ENCODE measurements at places on chromosomes 4 and X.

GRCh38 chr4:170079981-170080380 lies 9.8 kb downstream of the AADAT start:
- DNase-seq, result no peak

GRCh38 chr4:147340111-147340510 lies 140.8 kb upstream of the EDNRA start:
- no peak for DNase-seq

- DNase-seq, result no peak
Measured at GRCh38 chr4:158785718-158786117, 16.9 kb downstream of the FNIP2 start.

- DNase-seq, result no peak
Measured at GRCh38 chr4:86640469-86640868, 46.4 kb downstream of the PTPN13 start.

- no peak for DNase-seq
Measured at GRCh38 chr4:182530451-182530850, 287.2 kb downstream of the TENM3 start.

GRCh38 chr4:4388836-4389575 lies 2.1 kb downstream of the NSG1 start:
- no peak for DNase-seq

DNA sequence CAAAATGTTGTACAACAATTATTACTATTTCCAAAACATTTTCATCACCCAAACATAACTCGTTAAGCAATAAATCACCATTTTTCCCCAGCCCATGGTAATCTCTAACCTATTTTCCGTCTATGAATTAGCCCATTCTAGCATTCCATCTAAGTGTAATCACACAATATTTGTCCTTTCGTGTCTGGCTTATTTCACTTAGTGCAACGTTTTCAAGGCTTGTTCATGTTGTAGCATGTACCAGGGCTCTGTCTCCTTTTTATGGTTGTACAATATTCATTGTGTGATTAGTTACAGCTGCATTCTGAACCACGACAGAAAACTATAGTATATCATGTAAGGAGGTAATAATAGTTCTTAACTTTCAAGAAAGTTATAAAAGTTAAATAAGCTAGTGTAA lies 656.0 kb upstream of the HS3ST1 start:
- no peak for DNase-seq

DNA sequence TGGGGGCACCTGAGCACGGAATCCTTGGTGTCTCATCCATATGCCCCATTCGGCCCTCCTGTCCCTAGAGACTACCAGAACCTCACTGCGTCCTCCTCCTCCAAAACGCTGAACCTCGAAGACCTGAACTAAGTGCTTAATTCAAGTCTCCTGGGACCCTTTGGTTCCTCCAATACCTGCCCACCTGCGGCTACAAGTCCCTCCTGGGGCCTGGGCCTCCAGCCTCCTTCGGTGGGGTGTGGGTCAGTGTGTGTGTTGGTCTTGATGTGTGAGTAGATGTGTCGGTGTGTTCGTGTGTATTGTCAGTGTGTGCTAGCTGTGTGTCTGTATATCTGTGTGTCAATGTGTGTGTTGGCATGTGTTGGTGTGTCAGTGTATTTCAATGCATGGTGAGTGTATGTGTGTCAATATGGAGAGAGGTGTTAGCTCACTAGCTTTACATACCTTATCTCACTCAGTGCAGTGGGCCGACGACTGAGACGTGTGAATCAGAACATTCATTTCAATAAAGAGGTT lies 2.6 kb upstream of the SEPTIN6 start:
- DNase-seq, result no peak

GRCh38 chr4:164802301-164802901 lies 48.5 kb downstream of the SMIM31 start:
- DNase-seq, result no peak

GRCh38 chrX:125004799-125005198 lies 314.9 kb upstream of the TEX13C start:
- DNase-seq, result no peak

DNA sequence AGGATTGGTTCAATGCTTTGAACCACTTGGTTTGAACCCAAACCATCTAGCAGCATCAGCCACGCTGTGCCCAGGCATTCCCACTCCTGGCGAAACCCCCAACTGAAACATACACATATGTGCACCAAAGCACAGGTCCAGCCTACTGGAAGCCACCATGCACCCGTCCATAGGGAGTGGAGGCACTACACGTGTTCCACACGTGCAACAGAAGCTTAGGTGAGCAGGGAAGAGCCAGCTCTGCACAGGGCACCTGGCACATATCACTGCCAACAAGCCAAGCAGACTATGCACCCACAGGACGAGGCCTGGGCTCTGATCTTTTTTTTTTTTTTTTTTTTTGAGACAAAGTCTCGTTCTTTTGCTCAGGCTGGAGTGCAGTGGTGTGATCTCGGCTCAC lies 66.3 kb upstream of the GPR78 start:
- DNase-seq, result no peak

- DNase-seq, result no peak
Measured at GRCh38 chr4:186644311-186644638, 79.4 kb downstream of the FAT1 start.

- no peak for DNase-seq
Measured at GRCh38 chrX:94057385-94057784, 383.4 kb downstream of the FAM133A start.

- DNase-seq, result no peak
Measured at GRCh38 chr4:133189147-133189517, 40.0 kb downstream of the PCDH10 start.

DNA sequence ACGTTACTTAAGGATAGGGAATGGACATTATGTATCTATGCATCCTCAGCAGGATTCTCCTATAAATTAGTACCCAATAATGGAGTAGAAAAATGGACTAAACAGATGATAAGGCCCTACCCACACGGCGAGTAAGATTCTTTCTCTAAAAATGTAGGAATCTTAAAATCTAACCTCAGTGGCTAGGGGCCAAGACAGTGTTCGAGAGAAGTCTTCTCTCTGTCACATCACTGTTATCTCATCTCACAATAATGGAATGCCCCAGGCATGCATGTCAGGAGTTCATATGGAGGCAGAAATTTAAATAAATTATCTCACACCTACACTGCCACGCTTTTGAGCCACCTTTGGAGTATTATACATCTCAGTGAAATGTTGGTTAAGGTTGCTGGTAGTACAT lies 132.9 kb downstream of the LDB2 start:
- no peak for DNase-seq

DNA sequence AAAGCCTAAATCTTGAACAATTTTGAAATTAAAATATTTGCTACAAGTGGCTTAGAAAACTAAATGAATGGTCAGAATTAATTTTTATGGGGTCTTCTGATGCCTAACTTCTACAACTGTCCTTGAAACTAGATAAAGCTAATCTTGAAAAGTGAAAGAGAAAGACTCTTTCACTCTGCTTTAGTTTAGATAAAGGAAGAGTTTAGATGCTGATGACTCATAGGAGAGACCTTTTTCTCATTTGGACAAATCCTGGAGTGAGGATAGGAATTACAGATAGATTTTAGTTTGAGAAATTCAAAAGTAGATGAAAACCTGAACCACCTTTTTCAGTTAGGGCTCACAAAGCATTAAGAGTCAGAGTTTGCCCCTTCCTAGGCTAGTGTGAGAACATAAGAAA lies 342.3 kb upstream of the GRID2 start:
- no peak for DNase-seq

DNA sequence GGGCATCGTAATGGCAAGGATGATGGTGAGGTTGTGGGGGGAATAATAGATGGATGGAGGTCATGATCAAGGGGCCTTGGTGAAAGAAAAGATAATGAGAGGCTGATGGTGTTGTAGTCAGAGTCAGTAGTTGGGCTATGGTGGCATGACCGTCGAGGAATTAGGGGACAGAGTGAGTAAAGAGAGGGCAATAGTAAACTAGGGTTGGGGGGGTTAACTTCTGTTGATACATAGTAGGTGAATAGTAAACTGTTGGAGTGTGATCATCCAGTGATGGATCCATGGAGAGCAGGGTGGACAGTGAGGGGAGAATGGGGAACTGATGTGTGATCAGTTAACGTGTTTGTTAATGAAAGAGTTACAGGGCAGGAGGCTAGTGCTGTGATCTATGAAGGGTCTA lies 920 bp downstream of the FTSJ1 start:
- DNase-seq, result no peak

- DNase-seq, result no peak
Measured at GRCh38 chr4:141643557-141643956, 7.2 kb downstream of the IL15 start.

DNA sequence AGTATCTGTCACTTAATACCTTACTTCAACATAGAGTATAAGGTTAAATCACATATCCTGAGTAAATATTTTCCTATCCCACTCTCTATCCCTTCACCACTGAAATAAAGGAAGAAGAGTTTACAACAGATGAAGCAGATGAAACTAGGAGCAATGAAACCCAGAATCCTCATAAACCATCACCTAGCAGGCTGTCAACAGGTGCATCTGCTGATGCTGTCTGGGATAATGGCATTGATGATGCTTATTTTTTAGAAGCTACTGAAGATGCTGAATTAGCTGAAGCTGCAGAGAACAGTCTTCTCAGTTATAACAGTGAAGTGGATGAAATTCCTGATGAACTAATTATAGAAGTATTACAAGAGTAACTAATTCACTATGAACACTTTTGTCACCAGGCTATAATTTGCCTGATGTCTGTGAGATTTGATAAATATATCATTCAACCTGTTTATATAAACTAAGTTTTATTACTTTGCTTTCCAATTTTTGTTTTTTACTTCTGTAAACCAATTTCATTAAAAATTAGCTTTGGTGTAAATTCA lies 39.4 kb downstream of the CENPU start:
- no peak for DNase-seq

GRCh38 chr4:8287343-8288280 lies 18.1 kb downstream of the HTRA3 start:
- no peak for DNase-seq

DNA sequence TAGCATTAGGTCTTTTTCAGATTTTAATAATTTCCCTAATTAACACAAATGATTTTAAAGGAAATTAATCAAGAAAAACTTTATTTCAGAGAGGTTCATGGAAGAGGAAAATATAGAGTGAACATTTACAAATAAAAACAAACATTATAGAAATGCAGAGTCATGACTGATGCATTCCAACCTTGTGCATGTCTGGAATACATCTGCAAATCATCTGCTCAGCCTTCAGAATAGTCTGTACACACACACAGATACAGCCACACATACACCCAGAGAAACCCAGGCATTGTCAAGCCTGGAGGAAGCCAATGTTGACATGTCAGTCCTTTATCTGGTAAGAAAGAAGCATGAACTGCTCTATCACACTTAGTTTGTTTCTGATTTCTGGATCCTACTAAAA lies 61.3 kb upstream of the NFKB1 start:
- no peak for DNase-seq

DNA sequence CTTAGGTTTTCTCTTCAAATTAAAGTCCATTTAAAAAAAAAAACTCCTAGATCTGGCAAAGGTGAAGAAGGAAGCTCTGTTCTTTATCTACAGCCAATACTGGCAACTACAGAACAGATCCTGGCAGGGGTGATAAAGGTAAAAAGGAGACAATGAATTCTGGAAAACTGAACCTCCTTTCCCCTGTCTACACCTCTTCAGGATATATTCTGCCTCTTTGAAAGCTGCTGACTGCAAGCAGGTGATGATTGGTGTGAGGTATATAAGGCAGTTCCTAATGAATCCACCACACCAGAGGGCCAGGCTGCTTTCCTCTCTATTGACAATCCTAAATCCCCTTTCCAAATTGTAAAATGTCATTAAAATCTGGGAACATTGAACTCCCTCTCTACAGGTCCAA lies 370.1 kb downstream of the PPP3CA start:
- no peak for DNase-seq

GRCh38 chr4:126558596-126558995 lies 1074.2 kb upstream of the INTU start:
- no peak for DNase-seq

DNA sequence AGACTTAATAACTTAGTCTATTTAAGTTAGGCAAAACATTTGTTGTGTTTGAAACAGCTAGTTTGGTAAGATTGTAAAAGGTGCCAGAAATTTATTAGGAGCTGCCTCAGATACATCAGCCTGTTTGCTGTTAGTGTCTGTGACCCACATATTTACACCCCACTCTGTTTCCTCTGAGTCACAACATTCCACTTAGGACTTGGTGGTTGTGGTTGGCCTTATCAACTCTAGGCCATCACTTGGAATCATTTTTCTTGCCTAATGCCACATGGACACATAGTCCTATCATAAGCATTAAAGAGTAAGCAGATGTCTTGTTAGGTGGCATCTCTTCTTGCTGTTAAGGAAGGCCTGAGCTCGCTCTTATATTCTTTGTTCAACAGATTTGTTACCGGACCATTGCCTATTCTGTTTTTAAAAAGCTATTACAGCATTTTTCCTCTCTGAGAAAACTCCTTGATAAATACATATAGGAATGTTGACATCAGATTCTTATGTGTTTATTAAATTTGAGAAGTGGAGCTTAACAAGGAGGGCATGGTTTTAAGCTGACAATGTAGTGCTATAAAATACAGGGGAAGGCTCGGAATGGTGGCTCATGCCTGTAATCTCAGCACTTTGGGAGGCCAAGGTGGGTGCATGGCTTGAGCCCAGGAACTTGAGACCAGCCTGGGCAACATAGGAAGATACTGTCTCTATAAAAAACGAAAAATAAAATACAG lies 51.2 kb upstream of the PGRMC2 start:
- DNase-seq, result no peak

DNA sequence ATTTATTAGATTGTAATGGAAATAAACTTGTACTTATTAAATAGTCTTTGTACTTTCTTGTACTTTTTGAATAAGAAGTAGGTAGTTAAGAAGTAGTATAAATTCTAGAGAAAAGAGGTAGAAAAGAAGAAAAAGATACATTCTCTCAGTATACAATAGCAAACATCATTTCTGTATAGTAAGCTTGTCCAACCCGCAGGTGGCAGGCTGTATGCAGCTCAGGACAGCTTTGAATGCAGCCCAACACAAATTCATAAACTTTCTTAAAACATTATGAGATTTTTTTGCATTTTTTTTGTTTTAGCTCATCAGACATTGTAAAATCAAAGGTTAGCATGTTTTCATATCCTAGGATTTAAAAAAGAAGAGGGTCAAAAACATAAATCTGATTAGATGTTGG lies 441.6 kb downstream of the DTHD1 start:
- no peak for DNase-seq

DNA sequence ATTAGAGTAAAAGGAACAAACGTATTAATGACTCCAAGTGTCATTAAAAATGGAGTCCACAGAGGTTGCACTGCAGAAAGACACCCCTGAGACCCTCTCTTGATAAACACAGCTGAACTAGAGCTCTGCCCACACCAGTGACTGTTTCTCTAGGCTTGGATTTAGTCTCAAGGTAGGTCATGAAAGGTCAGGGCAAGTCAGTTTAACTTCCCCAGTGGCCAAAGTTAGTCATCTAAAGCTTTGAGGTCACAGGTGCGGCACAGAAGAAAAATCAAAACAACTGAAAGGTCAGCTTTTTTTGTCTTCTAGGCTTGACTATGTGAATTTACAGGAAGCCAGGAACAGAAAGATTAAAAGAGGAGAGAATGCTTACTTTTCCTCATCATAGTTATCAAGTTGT lies 749.6 kb downstream of the RAB28 start:
- DNase-seq, result no peak

- no peak for DNase-seq
Measured at GRCh38 chrX:28960063-28960462, 372.8 kb downstream of the IL1RAPL1 start.
